ENCODE measurements at places on chromosomes 6 and 20. TPM values are rescaled to one million over a fixed set of nuclear protein-coding genes. Genes with fewer than 3 reads are reported as not detected.

GRCh38 chr20:45153147-45153546 lies 21.6 kb upstream of the PI3 start:
- no peak for DNase-seq
- H3K4me1 ChIP-seq = peaks cover 6% of the 10 kb centered on the region
- H3K4me3 ChIP-seq = no peak overlapping the region
- H3K27me3 ChIP-seq = no peaks in the 10 kb centered on the region
- no peaks in the 10 kb centered on the region for H3K36me3 ChIP-seq

DNA sequence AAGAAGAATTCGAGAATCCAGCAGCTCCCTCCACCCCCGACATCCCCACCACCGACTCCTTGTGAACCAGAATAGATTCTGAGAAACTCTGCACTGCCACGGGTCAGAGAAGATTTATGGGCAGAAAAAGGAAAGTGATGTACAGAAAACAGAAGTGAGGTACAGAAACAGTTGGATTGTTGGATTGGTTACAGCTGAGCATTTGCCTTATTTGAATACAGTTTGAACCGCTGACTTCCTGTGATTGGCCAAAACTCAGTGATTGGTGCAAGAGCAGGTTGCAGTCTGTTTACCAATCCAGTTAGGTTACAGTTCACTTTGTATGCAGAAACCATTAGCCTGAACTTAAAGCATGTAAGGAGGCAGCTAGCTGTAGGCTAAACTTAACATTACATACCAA lies 131.2 kb upstream of the HDDC2 start:
- H3K4me1 ChIP-seq = no peaks in the 10 kb centered on the region
- no peaks in the 10 kb centered on the region for H3K36me3 ChIP-seq
- H3K4me3 ChIP-seq = no peak overlapping the region
- DNase-seq = no peak

DNA sequence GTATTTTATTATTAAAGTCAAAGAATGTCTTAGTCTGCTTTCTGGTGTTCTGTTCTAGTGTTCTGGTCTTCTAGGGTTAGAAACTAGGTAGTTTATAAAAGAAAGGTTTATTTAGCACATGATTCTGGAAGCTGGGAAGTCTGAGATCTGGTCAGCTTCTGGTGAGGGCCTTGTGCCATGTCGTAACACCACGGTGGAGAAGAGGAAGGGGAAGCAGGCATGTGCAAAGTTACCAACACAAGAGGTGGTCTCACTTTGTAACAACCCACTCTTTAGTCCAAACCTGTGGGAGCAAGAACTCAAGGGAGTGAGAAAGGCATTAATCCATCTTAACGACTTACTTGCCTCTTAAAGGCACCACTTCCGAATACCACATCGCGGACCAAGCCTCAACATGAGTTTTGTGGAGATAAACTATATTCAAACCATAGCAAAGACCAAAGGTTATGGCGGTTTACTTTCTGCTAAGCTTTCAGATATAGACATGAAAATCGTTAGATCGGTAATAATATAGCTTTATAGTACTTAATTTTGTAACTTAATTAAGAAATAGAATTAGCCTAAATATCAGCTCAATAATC lies 99.4 kb downstream of the NCOA3 start:
- no peak for DNase-seq
- H3K36me3 ChIP-seq = no peaks in the 10 kb centered on the region
- no peaks in the 10 kb centered on the region for H3K4me1 ChIP-seq
- no peaks in the 10 kb centered on the region for H3K27me3 ChIP-seq
- no peak overlapping the region for H3K4me3 ChIP-seq

- no peak overlapping the region for H3K27ac ChIP-seq
- DNase-seq = no peak
- H3K36me3 ChIP-seq = no peaks in the 10 kb centered on the region
- no peak overlapping the region for H3K4me3 ChIP-seq
Measured at GRCh38 chr6:104788400-104788799, 71.3 kb downstream of the HACE1 start.

DNA sequence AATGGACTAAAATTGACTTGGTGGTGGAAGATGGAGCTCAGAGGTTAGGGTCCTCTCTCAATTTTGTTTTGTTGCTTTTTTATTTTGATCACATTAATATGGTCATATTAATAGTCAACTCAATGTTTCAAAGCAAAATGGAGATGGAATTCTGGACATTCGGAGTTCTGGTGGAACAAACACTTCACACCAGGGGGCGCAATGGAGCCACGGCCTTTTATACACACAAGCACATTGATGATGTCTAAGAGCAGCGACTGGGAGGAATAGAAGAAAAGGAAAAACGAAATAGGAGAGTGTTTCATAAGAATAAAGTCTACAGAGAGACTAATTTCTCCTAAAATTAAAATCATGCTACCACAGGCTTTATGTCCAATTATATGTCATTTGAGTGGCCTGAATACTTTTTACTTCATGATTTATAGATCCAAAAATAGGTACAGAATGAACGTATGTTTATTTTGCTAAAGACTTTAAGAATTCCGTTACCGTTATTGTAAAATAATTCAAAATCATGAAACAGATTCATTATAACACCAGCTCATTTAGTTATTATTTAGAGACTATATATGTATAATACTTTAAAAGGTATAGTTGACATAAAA lies 197.6 kb upstream of the SASH1 start:
- H3K36me3 ChIP-seq = no peaks in the 10 kb centered on the region
- H3K4me3 ChIP-seq = no peak overlapping the region
- H3K4me1 ChIP-seq = peaks cover 7% of the 10 kb centered on the region
- DNase-seq = peak; percentile 77
- no peak overlapping the region for H3K27ac ChIP-seq

DNA sequence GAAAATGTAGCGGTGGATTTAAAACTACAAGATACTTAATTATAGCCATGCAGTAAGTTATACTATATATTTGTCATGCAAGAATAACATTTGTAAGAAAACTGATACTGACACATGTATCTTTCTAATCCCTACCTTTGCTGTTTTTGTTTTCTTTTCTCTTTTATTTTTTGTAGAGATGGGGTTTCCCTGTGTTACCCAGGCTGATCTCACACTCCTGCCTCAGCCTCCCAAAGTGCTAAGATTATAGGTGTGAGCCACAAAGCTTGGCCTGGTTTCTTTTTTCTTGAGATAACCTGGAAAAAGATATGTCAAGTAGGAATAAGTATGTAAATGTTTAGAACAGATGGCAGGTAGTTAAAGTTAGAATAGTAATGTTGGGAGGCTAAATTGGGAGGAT lies 44.1 kb downstream of the MAPK14 start:
- H3K27ac ChIP-seq = no peak overlapping the region
- no peaks in the 10 kb centered on the region for H3K27me3 ChIP-seq
- H3K4me3 ChIP-seq = no peak overlapping the region
- no peak for DNase-seq
- H3K4me1 ChIP-seq = peaks cover 8% of the 10 kb centered on the region
- no peaks in the 10 kb centered on the region for H3K36me3 ChIP-seq

DNA sequence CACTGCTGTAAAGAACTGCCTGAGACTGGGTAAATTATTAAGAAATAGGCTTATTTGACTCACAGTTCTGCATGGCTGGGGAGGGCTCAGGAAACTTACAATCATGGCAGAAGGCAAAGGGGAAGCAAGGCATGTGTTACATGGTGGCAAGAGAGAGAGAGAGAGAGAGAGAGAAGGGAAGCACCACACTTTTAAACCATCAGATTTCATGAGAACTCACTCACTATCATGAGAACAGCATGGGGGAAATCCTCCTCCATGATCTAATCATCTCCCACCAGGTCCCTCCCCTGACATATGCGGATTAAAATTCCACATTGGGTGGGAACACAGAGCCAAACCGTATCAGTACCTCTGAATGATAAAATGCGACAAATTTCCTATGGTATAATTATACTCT lies 203.9 kb upstream of the MARCKS start:
- no peak overlapping the region for H3K27ac ChIP-seq
- peaks cover 7% of the 10 kb centered on the region for H3K4me1 ChIP-seq
- no peaks in the 10 kb centered on the region for H3K27me3 ChIP-seq
- no peak for DNase-seq

The CYP39A1 gene
- 14.6 TPM for total RNA-seq

The GMPR gene
- 10.8 TPM for total RNA-seq

GRCh38 chr20:45354423-45355208 lies 6.4 kb upstream of the SDC4 start:
- H3K4me3 ChIP-seq = no peak overlapping the region
- peaks cover 28% of the 10 kb centered on the region for H3K4me1 ChIP-seq
- H3K27ac ChIP-seq = no peak overlapping the region

GRCh38 chr20:52349806-52350205 lies 158.2 kb upstream of the ZFP64 start:
- no peaks in the 10 kb centered on the region for H3K36me3 ChIP-seq
- no peak overlapping the region for H3K27ac ChIP-seq
- no peak overlapping the region for H3K4me3 ChIP-seq
- no peak for DNase-seq

The LPA gene
- total RNA-seq = not detected

GRCh38 chr20:39853050-39853449 lies 836.0 kb downstream of the MAFB start:
- no peaks in the 10 kb centered on the region for H3K36me3 ChIP-seq
- H3K27ac ChIP-seq = no peak overlapping the region
- no peaks in the 10 kb centered on the region for H3K27me3 ChIP-seq
- H3K4me1 ChIP-seq = peaks cover 5% of the 10 kb centered on the region
- no peak for DNase-seq

GRCh38 chr6:23534351-23534750 lies 591.7 kb upstream of the NRSN1 start:
- H3K27ac ChIP-seq = no peak overlapping the region
- H3K36me3 ChIP-seq = no peaks in the 10 kb centered on the region
- H3K27me3 ChIP-seq = no peaks in the 10 kb centered on the region

GRCh38 chr6:141990840-141991239 lies 141.9 kb upstream of the GJE1 start:
- H3K36me3 ChIP-seq = no peaks in the 10 kb centered on the region
- H3K27me3 ChIP-seq = no peaks in the 10 kb centered on the region
- no peak overlapping the region for H3K4me3 ChIP-seq

GRCh38 chr6:148776321-148777308 lies 29.8 kb downstream of the UST start:
- H3K27ac ChIP-seq = peak overlapping the region; percentile 80
- H3K36me3 ChIP-seq = no peaks in the 10 kb centered on the region
- no peak for DNase-seq

Data from thyroid gland (tissue), 4 donors.